ENCODE measurements at places on chromosomes 16 and 17. TPM values are rescaled to one million over a fixed set of nuclear protein-coding genes. Genes with fewer than 3 reads are reported as not detected.

Gene KRT34
- total RNA-seq, result under 0.01 TPM

Gene PYDC1
- total RNA-seq, result not detected

Gene CD19
- total RNA-seq, result under 0.01 TPM

Gene NPIPA2
- total RNA-seq, result 0.77 TPM

Gene ZNF624
- 7.6 TPM for total RNA-seq

Gene SUPT6H
- 61.6 TPM for total RNA-seq

GRCh38 chr16:1428511-1428910, 2.4 kb upstream of the PERCC1 start:
- no peak overlapping the region for H3K27ac ChIP-seq
- no peaks in the 10 kb centered on the region for H3K36me3 ChIP-seq
- H3K4me3 ChIP-seq, result no peak overlapping the region
- no peaks in the 10 kb centered on the region for H3K27me3 ChIP-seq

GRCh38 chr16:20610892-20611349, 34.8 kb upstream of the ACSM2B start:
- no peaks in the 10 kb centered on the region for H3K36me3 ChIP-seq
- DNase-seq, result no peak
- H3K27me3 ChIP-seq, result no peaks in the 10 kb centered on the region
- H3K27ac ChIP-seq, result no peak overlapping the region
- H3K4me1 ChIP-seq, result no peaks in the 10 kb centered on the region
- H3K4me3 ChIP-seq, result no peak overlapping the region

DNA sequence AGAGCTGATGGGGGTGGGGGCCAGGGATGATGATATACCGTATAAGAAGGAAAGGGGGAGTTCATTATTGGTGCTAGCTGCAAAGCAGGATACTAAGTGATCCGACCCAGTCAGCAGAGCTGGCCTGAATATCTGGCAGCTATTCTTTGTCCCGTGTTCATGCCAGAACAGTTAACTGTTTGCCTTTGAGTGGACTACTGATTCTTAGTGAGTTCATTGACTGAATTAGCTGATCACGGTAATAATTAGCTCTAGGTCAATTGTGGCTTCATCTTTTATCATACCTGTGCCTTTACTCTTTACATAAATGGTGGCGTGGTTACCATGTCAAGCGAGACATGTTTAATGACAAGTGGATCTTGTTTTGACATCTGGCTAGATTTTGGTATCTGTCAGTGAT, 5.3 kb downstream of the KPNB1 start:
- no peak overlapping the region for H3K27ac ChIP-seq
- H3K4me1 ChIP-seq, result peaks cover 7% of the 10 kb centered on the region

GRCh38 chr16:88705076-88705684, 1.0 kb downstream of the RNF166 start:
- peak overlapping the region; percentile 52 for H3K27ac ChIP-seq
- peaks cover 5% of the 10 kb centered on the region for H3K36me3 ChIP-seq
- H3K4me3 ChIP-seq, result peak overlapping the region; percentile 90

DNA sequence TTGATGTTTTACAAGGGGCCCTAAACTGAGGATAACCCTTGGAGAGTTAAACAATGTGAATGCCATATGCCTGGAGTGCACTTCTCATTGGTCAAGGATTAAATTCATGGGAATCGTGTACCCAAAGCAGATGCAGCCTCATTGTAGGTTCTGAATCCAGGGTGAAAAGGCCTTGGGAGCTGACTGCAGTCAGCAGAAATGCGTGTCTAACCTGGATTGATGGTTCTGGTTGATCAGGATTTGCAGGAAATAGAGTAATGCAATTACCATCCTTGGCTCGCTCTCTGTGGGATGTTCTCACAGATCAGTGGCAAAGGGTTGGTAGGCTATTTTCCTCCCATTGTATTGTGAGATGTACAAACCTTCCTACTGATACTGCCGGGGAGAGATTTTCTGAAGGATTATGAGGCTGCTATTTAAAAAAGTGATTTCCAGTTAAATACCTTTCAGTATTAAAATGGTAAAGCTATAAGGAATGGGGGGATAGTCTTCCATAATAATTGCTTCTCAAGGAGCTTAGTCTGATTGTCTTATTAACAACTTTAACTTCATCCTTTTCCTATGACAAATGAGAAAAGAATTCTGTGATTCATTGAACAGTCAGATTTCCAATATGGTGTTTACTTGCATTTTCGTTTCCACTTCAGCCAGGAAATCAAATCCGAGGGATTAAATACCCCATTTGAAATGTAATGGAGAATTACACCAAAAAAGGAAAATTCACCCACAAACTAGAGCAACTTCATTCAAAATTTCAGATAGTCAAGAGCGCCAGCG, 1028.1 kb upstream of the EEF2KMT start:
- no peak overlapping the region for H3K4me3 ChIP-seq
- no peak overlapping the region for H3K27ac ChIP-seq
- H3K36me3 ChIP-seq, result no peaks in the 10 kb centered on the region
- DNase-seq, result peak; percentile 94

GRCh38 chr17:62999736-63000135, 33.7 kb downstream of the TANC2 start:
- H3K27ac ChIP-seq, result no peak overlapping the region
- DNase-seq, result no peak
- no peaks in the 10 kb centered on the region for H3K36me3 ChIP-seq
- H3K4me3 ChIP-seq, result no peak overlapping the region
- no peaks in the 10 kb centered on the region for H3K27me3 ChIP-seq
- H3K4me1 ChIP-seq, result no peaks in the 10 kb centered on the region

GRCh38 chr16:35639233-35640205, 2180.1 kb downstream of the TP53TG3F start:
- H3K36me3 ChIP-seq, result no peaks in the 10 kb centered on the region
- H3K4me3 ChIP-seq, result no peak overlapping the region
- H3K4me1 ChIP-seq, result no peaks in the 10 kb centered on the region
- H3K27me3 ChIP-seq, result no peaks in the 10 kb centered on the region
- no peak for DNase-seq

- no peak overlapping the region for H3K4me3 ChIP-seq
- H3K36me3 ChIP-seq, result no peaks in the 10 kb centered on the region
- no peaks in the 10 kb centered on the region for H3K27me3 ChIP-seq
- no peaks in the 10 kb centered on the region for H3K4me1 ChIP-seq
These were observed 6.6 kb upstream of the DPEP2 start for GRCh38 chr16:68005786-68006286.

DNA sequence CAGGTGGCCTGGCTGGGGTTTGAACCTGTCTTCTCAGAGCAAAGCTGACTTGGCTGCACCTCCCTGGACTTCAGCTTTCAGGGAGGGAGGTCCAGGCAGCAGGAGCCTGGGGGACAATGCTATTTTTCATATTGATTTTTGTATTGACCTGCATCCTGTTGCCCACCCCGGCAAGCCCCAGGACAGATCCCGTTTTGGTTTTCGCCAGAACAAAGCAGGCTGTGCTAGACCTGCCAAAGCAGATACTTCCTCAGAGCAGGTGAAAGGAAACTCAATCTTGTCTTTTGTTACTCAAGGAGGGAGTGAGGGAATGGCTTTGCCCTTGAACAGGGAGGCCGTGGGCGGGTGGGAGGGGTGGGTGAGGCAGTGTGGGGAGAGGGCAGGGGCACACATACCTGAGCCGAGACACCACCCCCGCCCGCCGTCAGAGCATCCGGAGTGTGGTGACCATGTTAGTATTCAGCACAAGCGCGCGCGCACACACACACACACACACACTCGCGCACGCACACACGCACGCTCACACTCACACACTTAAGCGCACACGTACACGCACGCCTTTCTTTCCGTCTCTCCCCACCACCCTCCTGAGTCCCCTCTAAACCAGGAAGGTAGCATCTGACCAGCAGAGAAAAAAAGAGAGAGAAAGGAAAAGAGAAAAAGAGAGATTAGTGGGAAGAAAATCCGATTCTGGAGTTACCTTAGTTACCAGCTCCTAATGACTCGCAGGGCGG, 59.5 kb downstream of the RAI1 start:
- no peaks in the 10 kb centered on the region for H3K27me3 ChIP-seq
- peaks cover 40% of the 10 kb centered on the region for H3K4me1 ChIP-seq
- H3K4me3 ChIP-seq, result no peak overlapping the region
- H3K36me3 ChIP-seq, result no peaks in the 10 kb centered on the region

DNA sequence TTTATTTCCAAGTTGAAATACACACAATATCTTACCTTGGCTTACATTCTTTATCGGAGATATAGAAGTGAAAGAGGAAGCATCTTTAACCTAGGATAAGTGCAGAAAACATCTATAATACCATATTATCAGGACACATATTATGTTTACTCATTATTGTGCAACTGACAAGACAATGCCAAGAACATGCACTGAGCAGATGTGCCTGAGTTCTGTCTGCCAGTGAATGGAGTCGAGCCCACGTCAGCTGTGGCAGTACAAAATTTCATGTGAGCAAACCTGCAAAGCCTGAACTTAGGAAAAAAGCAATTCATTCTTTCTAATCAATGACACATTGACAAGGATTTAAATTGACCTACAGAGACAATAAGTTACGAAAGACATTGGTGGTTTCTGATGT, 154.4 kb downstream of the AXIN2 start:
- H3K27ac ChIP-seq, result no peak overlapping the region
- no peaks in the 10 kb centered on the region for H3K27me3 ChIP-seq
- H3K4me1 ChIP-seq, result no peaks in the 10 kb centered on the region

DNA sequence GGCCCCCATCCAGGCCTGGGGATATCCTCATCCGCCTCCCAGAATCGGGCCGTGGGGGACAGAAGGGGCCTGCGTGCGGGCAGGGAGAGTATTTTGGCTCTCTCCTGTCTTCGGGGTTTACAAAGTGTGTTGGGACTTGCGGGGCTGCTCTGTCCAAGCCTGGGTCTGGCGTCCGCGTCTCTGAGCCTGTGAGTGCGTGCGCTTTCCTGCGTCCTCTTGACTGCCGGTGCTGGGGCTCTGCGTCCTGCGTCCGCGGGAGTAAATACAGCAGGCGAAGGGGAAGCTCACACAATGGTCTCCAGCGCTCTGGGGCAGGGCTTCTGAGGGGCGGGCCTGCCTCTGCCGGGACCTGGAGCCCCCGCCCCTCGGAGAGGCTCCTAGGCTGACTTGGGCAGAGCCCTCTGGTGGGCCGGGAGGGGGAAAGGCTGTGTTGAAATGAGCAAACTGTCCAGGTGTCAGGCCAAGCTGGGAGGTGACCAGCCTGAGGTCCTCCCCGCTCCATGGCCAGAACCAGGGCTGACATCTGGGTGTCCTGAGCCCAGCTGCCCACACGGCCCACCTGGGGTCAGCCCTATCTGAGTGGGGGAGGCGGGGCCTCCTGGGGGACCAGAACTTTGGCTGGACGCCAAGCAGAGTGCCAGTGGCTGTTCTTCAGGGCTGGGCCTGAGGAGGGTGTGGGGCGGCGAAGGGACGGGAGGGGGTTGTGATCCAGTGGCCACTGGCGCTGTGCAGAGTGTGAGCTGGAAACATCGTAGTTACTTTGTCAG, 233.6 kb downstream of the SEC14L1 start:
- DNase-seq, result peak; percentile 87
- peak overlapping the region; percentile 91 for H3K27ac ChIP-seq
- H3K36me3 ChIP-seq, result peaks cover 2% of the 10 kb centered on the region
- no peaks in the 10 kb centered on the region for H3K27me3 ChIP-seq
- H3K4me3 ChIP-seq, result peak overlapping the region; percentile 66
- peaks cover 48% of the 10 kb centered on the region for H3K4me1 ChIP-seq

DNA sequence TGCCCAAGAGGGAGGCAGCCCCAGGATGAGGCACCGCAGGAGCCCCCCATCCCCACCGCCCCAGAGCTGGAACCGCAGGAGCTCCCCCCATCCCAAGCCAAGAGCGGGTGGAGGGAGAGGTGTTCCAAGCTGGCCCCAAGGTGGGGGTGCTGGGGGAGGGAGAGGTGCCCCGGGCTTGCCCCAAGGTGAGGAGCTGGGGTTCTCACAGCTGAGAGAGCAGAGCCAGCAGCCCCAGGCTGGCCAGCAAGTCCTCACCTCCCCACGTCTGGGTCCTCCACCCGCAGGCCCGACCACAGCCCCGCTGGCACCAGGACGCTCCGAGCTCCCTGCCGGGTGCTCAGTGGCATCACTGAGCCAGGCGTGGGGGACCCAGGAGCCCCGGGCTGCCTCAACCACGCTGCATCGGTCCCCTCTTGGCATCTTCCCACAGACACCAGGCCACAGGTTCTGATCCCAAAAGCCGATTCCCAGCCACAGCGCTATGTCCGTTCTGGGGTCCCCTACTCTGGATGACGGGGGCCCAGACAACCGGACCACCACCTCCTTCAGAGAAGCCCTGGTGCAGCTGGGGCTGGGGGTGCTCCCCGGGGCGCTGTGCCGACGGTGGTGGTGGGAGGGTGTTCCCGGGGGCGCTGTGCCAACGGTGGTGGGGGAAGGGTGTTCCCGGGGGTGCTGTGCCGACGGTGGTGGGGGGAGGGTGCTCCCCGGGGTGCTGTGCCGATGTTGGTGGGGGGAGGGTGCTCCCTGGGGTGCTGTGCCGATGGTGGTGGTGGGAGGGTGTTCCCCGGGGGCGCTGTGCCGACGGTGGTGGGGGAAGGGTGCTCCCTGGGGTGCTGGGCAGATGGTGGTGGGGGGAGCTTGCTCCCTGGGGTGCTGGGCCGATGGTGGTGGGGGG, 15.4 kb upstream of the WDR45B start:
- H3K36me3 ChIP-seq, result no peaks in the 10 kb centered on the region
- no peak overlapping the region for H3K27ac ChIP-seq
- no peak overlapping the region for H3K4me3 ChIP-seq

DNA sequence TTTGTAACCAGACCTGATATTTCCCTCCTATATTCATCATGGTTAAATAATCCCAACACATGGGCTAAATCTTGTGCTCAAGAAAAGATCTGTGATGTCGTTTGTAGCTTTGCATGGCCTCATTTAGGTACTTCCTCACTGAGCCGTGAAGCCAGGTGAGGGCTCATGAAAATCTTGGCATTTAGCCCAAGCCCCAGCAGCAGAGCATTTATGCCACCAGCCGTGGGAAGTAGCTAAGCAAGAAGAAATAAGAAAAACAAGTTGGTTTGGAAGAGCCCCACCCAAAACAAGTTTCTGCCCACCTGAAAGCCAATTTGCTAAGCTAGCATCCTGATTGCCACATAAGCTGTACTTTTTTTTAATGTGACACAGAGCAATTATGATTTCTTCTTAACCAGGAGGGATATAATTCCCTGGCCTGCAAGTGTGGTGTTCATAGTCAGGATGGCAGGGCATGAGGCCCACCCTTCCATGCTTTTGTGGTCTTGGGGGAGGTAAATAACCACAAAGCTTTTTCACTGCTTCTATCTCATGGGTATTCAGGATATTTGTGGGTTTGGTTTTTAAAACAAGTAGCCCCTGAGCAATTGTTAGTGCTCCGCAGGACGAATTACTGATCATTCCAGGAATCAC, 10.5 kb downstream of the TMIGD1 start:
- no peaks in the 10 kb centered on the region for H3K4me1 ChIP-seq
- H3K27ac ChIP-seq, result no peak overlapping the region
- H3K36me3 ChIP-seq, result no peaks in the 10 kb centered on the region
- no peak overlapping the region for H3K4me3 ChIP-seq
- H3K27me3 ChIP-seq, result no peaks in the 10 kb centered on the region
- no peak for DNase-seq

All from fibroblast of lung (primary cell).